ENCODE measurements at places on chromosomes 2 and 18.
A peak's percentile ranks its signal among the peaks of the same experiment; 100 is the strongest.

DNA sequence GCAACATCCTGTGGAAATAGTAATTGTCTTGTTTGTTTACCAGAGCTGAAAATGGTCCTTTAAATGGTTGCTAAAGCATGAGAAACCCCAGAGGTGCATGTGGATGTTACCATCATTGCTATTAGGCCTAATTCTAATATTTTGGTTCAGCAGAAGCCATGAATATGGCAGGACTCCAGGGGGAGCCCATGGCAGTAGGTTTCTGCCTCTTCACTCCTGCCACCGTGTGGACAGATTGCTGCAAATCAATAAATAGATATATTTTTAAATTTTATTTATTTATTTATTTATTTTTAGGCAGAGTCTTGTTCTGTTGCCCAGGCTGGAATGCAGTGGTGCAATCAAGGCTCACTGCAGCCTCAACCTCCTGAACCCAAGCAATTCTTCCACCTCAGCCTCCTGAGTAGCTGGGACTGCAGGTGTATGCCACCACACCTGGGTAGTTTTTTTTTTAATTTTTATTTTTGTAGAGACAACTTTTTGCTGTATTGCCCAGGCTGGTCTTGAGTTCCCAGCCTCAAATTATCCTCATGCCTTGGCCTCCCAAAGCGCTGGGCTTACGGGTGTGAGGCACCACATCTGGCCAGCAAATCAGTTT is 54.9 kb upstream of the CAPN13 start:
- peak; percentile 53 for DNase-seq

DNA sequence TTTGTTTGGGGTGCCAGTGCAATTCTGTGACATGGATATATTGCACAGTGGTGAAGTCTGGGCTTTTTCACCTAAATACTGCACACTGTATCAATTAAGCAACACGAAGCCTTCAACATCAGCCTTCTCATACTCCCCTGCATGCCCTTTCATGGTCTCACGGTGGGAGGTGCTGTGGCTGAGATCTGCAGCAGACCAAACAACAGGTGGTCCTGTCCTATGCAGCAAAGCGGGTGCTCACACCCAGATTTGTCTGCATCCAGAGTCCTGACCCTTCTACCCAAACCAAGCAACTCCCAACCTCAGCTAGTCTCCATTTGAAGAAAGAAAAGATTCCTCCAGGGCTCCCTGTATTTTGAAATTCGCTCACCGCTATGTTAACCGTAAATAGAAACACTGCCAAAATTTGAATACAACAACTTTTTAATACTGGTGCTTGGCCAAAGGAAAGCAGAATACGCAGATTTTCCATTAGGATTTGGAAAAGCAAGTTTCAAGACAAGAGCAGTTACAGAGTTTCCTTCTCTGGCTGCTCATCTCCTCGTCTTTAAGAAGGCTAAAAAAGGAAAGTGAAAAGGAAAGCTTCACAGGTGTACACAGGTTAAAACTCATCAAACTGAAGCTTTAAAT is 34.9 kb downstream of the FAM168B start:
- no peak for DNase-seq

- no peak for DNase-seq
These were observed 15.0 kb downstream of the PRKAG3 start for GRCh38 chr2:218816561-218817011.

DNA sequence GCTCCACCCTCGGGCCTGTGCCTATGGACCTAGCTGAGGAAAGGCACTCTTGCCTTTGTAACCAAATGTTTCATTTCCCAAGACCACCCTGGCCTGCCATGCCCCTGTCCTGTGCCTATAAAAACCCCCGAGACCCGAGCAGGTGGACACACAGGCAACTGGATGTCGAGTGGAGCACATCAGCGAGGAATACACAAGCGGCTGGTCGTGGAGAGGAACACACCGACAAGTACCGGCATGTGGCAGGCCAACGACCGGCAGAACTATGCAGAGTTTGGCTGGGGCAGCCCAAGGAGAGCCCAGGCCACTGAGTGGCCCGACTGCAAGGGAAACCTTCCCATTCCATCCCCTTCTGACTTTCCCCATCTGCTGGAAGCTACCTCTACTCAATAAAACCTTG is 1963.8 kb upstream of the CELF4 start:
- DNase-seq, result no peak

DNA sequence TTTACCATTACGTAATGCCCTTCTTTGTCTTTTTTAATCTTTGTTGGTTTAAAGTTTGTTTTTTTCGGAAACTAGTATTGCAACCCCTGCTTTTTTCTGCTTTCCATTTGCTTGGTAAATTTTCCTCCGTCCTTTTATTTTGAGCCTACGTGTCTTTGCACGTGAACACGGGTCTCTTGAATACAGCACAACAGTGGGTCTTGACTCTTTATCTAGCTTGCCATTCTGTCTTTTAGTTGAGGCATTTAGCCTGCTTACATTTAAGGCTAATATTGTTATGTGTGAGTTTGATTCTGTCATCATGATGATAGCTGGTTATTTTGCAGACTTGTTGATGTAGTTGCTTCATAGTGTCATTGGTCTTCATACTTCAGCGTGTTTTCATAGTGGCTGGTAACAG is 37.5 kb upstream of the TTC39C start:
- DNase-seq, result no peak

GRCh38 chr2:137020452-137021196 is 255.3 kb downstream of the THSD7B start:
- DNase-seq, result no peak

DNA sequence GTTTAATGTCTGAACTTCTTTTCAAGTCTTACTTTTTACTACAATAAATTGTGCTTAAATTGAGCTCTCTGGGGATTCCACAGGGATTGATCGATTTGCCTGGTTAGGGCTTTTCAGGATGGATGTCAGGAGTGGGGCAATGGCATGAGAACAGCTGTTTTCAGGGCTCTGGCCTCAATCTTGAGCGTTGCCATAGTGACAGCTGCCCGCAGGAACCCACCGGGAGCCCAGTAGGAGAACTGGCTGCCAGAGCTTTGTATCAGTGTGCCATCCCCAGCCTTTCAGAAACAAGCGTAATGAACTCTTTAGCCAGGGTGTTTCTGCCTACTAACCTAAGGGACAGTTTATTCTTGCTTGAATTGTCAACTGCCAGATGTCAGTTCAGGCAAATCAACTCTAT is 93.5 kb downstream of the GALNT3 start:
- no peak for DNase-seq

GRCh38 chr2:238790126-238790832 is 57.6 kb upstream of the TWIST2 start:
- DNase-seq, result no peak
